GM04503 (cell line): ENCODE measurements at places on chromosomes 7 and 10.

- no peak for DNase-seq
These were observed 102.5 kb downstream of the RAMP3 start for GRCh38 chr7:45259966-45260646.

DNA sequence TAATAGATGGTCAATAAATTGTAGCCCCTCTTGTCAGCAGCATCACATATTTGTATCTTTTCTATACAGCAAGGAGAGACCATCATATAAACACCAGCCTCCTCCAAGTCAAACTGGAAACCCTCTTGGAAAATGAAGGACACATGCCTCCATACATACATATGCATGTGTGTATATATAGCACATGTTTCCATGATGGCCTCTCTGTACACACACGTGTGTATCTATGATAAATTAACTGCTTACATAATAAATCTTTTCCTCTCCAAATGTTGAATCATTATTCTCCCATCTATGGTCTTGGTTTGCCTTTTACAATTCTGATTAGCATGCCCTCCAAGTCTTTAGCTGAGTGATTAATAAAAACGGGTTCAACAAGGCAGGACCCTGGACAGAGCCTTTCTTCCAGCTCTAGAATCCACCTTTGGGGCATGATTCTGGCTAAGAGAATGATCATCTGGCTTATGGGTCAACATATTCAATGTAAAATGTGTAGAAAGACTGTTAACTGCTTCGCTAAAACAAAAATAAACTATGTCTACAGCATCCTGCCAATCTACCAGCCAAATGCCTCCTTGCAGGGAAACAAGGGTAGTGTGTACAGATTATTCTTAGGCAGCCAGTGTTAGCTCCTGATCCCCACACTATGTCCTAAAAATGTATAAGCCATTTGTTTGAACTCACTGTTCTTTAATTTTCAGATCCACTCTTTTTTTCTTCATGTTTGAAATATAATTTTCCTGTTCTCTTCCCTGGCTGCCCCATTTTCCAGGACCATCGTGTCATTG is 70.0 kb downstream of the CRTAC1 start:
- DNase-seq = no peak

- DNase-seq = no peak
These were observed 95.3 kb downstream of the CCSER2 start for GRCh38 chr10:84423719-84424118.

DNA sequence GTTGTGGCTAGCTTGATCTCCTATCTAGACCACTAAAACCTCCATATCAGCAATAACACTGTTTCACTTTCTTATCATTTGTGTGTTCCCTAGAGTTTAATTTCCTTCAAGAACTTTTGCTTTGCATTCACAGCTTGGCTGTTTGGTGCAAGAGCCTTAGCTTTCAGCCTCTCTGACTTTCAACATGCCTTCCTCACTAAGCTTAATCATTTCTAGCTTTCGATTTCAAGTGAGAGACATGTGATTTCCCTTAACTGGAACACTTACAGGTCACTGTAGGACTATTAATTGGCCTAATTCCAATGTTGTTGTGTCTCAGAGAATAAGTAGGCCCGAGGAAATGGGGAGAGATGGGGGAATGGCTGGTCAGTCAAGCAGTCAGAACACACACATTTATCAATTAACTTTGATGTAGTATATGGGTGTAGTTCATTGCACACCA is 10.6 kb upstream of the BPGM start:
- DNase-seq = no peak

DNA sequence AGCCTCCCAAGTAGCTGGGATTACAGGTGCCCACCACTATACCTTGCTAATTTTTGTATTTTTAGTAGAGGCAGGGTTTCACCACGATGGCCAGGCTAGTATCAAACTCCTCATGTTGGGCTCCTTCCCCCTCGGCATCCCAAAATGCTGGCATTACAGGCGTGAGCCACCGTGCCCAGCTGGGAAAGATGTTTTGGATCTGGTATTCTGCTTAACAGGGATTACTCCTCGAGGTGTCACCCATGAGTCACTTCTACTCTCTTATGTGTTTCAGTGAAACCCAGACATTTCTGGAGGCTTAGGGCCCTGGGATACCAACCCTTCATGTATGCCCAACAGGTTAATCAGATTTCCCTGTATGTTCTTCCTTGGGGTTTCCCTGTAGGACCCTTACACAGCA is 11.8 kb upstream of the OPN4 start:
- DNase-seq = no peak

GRCh38 chr7:41779918-41780317 is 77.0 kb upstream of the INHBA start:
- DNase-seq = no peak

- DNase-seq = no peak
These were observed 45.6 kb upstream of the PURB start for GRCh38 chr7:44930921-44931320.

DNA sequence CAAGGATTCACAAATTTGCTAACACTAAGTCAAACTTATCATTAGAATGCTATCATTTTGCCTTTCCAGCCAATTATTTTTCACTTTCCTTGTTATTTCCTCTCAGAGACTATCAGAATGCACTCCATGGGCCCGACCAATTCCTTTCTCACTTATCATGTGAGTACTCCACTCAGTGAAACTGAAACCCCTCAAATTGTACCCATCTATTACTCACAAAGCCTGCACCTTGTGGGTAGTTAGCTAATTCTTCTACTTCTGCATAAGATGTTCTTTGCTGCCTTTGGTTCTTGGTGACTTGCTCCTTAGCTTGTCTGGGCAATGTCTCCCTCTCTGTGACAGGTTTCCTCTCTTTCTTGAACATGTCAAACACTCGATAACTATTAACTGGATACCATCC is 35.2 kb upstream of the MBL2 start:
- DNase-seq = no peak

- DNase-seq = no peak
These were observed 201.4 kb upstream of the AOAH start for GRCh38 chr7:36925691-36926090.

- no peak for DNase-seq
These were observed 117.3 kb downstream of the HIPK2 start for GRCh38 chr7:139660317-139661042.

GRCh38 chr7:158588085-158588877 is 658 bp upstream of the PTPRN2 start:
- no peak for DNase-seq

- no peak for DNase-seq
These were observed 119.6 kb upstream of the AFAP1L2 start for GRCh38 chr10:114523876-114524275.

- DNase-seq = no peak
These were observed 153.1 kb downstream of the ZNF365 start for GRCh38 chr10:62527019-62527827.

- no peak for DNase-seq
These were observed 325.5 kb downstream of the GPR37 start for GRCh38 chr7:124440081-124440480.

- DNase-seq = no peak
These were observed 9.7 kb upstream of the ADCY1 start for GRCh38 chr7:45564485-45564884.

- no peak for DNase-seq
These were observed 569.4 kb downstream of the SUGCT start for GRCh38 chr7:40704172-40704571.

DNA sequence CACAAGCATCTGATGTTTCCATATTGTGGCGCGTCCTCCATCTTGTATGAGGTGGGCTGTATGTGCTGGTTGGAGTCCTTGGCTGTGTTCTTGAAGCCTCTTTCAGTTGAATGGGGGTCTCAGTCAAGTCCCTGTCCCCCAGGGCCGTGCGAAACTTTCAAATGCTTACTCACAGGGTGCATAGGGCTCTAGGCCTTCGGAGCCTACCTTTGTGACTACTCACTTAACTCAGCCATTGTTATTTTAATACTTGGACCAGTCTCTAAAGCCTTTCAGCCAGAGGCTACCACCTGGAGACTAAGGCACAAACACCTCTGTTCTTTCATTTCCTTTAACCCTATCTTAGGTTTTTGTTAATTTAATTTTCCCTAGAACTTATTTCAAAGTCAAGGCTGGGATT is 785.9 kb downstream of the GATA3 start:
- no peak for DNase-seq

DNA sequence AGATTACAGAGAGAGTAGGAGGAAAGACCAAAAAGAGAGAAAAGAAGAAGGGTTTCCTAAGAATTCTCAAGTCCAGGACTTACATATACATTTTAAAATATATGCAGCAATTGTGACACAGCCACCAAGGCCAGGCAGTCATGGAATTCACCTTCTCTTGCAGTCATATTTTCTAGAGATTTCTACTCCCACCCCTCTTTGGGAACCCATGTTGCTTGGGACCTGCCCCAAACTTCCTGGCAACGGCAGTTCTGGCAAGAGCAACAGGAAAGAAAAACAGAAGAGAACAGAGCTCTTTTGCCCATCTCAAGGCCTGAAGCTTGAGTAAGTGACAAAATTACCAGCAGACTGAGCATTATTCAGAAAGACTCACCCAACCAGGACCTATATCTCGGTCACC is 128.3 kb upstream of the ASAH2 start:
- no peak for DNase-seq

DNA sequence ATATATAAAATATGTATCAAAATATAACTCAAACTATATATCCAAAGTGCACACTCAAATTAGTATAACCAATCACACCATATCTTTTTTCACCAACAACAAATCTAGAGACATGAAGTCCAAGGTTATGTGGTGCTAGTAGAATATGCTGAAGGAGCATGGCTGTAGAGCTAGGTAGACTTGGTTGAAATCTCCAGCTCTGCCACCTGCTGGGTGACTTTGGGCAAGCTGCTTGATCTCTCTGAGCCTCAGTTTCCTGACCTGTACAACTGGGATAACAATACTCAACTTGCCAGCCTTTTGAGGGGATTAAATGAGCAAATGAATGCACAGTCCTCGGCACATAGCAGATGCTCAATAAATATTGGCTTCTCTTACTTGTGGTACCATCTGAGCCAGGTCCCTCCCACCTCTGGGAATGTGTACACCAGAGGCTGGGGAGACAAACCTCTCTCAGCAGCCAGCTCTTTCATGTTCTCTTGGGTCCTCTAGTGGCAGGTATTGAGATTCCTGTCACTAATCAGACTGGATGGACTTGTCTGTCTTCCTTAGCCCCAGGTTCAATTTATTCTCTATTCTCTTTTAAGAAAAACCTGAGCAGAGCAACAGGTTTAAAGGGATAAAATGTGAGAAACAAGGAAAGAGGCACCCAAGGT is 94.3 kb upstream of the PDE1C start:
- DNase-seq = no peak

DNA sequence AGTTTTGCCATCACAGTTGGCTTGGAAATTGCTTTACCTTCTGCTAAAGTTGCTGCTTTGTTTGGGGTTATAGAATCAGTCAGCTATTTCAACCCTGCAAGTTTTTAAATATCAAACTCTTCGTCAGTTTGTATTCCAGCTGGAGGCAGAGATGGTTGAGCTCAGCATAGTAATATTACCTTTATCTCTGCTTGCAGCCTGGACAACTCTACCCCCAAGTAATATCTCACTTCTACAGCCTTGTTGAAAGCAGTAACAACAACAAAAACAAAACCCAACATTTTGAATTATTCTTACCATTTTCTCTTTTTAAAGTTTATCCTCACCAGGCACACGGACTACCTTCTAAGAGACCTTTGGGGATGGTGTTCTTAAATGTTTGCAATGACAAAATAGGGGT is 239.1 kb upstream of the PHF14 start:
- no peak for DNase-seq

- DNase-seq = no peak
These were observed 227.5 kb downstream of the TEX36 start for GRCh38 chr10:125455431-125455830.

DNA sequence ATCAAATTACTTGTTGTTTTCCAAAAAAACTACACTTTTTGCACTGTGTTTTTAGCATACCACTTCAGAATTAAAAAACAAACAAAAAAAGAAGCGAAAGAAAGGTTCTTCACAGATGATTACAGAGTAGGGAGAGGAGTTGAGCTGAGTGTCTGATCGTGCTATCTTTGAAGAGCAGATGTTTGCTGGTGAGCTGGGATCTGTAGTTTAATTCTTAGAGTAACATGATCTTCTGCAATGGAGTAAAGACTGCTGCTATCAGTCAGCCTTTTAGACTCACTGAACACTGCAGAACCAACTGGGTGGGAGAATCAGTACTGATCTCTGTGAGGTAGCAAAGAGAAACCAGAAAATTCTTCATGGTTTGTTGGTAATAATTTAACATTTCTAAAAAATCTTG is 1197.8 kb upstream of the SORCS1 start:
- no peak for DNase-seq

DNA sequence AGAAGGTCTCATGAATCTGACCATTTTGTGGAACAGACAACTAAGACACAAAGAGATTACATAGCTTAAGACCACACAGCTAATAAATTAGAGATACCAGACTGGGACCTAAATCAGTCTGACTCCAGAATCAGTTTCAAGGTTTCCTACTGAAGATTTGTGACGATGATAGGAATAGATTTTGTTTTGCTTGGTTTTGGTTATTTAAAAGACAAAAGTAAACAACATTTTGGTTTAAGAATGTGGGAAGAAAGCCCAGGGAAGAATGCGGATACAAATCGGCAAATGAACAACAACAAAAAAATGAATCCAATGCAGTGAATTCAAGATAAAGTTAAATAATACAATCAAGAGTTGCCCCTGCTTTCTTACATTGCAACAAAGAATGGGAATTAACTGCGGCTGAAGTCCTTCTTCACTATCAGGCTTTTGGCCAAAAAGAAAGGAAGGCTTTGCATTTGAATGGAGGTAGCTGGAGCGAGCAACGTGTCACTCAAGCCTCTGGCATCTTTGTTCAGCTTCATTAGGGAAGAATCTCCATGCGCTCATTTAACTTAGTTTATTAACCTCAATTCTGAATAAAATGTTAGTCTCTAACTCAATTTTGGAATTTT is 210.8 kb downstream of the ADAM12 start:
- DNase-seq = no peak

GRCh38 chr7:35849954-35850353 is 49.1 kb downstream of the SEPTIN7 start:
- no peak for DNase-seq

DNA sequence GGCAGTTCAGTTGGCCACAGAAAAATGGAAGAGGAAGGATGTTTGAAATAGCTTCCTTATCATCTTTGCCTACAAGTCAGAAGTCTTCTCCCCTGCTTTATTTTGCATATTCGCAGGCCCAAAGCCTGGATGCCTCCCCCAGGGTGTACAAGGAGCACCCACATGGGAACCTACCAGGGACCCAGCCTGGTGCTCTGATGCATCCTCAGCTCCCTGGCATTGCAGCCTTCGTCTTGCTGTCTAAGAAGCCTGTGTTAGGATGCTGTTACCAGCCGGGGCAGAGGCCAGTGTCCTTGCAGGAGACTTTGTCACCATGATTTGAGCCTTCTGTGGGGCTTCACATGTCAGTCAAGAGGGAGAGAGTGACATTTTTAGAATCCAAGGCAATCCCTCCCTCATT is 27.0 kb upstream of the GPR26 start:
- no peak for DNase-seq

- peak; percentile 21 for DNase-seq
These were observed 751 bp upstream of the GTPBP10 start for GRCh38 chr7:90345595-90346335.

- DNase-seq = no peak
These were observed 42.0 kb upstream of the PDZD8 start for GRCh38 chr10:117417196-117417595.
